Caco-2 (cell line): ENCODE measurements at places on chromosomes 3 and 15. TPM values are rescaled to one million over a fixed set of nuclear protein-coding genes. Genes with fewer than 3 reads are reported as not detected.

The HTR3E gene
- total RNA-seq = not detected in 2 replicates

The RBP2 gene
- total RNA-seq = 26.9 and 28.0 TPM in 2 replicates

The CSK gene
- total RNA-seq = 62.7 and 62.8 TPM in 2 replicates

The TMEM212 gene
- not detected in 2 replicates for total RNA-seq

The RTP3 gene
- total RNA-seq = not detected in 2 replicates

The ABI3BP gene
- total RNA-seq = not detected in 2 replicates

The C3orf20 gene
- 0.09 and 0.19 TPM in 2 replicates for total RNA-seq

The EPHB1 gene
- total RNA-seq = 2.3 and 4.6 TPM in 2 replicates

The CKMT1B gene
- 0.93 and 1.6 TPM in 2 replicates for total RNA-seq

The AHSG gene
- 222 and 237 TPM in 2 replicates for total RNA-seq

The RAB6B gene
- total RNA-seq = 2.5 and 3.2 TPM in 2 replicates

The NANOGP8 gene
- total RNA-seq = not detected in 2 replicates

The ZBTB20 gene
- 12.8 and 16.5 TPM in 2 replicates for total RNA-seq

The SNRPA1 gene
- total RNA-seq = 123 and 132 TPM in 2 replicates

The IQCF5 gene
- total RNA-seq = not detected in 2 replicates

The IGSF10 gene
- 2.6 TPM in 2 replicates for total RNA-seq

The THAP10 gene
- total RNA-seq = 1.7 and 1.9 TPM in 2 replicates

The TRMT10C gene
- total RNA-seq = 25.7 and 28.1 TPM in 2 replicates

The KNL1 gene
- 24.8 and 29.5 TPM in 2 replicates for total RNA-seq

The ZNF717 gene
- 14.0 and 16.2 TPM in 2 replicates for total RNA-seq

The CORO2B gene
- total RNA-seq = 0.21 and 0.25 TPM in 2 replicates

The CRABP1 gene
- 113 and 116 TPM in 2 replicates for total RNA-seq

The MYLK gene
- total RNA-seq = 18.8 and 23.0 TPM in 2 replicates

The MESP2 gene
- total RNA-seq = 0.32 and 0.70 TPM in 2 replicates

The UTS2B gene
- 0.19 and 0.52 TPM in 2 replicates for total RNA-seq

The DPPA4 gene
- total RNA-seq = not detected in 2 replicates

The TRPM1 gene
- total RNA-seq = not detected in 2 replicates

The DUOXA2 gene
- 1.5 and 1.6 TPM in 2 replicates for total RNA-seq

The RHOA gene
- total RNA-seq = 338 and 348 TPM in 2 replicates

The GOLGA8M gene
- not detected in 2 replicates for total RNA-seq

The ADGRG7 gene
- total RNA-seq = 2.9 and 4.2 TPM in 2 replicates

The UMPS gene
- 59.3 and 62.9 TPM in 2 replicates for total RNA-seq

The ADCY5 gene
- 0.44 and 0.91 TPM in 2 replicates for total RNA-seq

The ASB14 gene
- total RNA-seq = not detected in 2 replicates

The ST8SIA2 gene
- total RNA-seq = not detected in 2 replicates

The CYP1A1 gene
- 55.5 and 73.8 TPM in 2 replicates for total RNA-seq

The CD200 gene
- 0.45 and 0.51 TPM in 2 replicates for total RNA-seq
